ENCODE measurements at places on chromosomes 6 and 20.

DNA sequence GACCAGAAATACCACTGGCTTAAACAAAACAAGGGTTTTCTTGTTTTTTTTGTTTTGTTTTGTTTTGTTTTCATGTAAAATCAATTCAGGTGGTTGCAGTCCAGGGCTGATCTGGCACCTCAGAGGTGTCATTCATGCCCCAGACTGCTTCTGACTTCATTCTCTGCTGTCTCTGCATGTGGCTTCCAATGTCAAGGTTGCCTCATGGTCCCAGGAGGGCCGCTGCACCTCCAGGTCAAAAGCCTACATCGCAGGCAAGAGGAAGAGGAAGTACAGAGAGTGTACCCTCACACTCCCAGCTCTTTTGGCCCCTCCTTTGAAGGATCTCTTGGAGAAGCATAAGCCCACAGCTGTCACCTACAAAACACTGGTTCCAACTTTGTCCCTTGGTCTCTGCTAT lies 1.4 kb upstream of the BTN3A1 start:
- no peak for DNase-seq

DNA sequence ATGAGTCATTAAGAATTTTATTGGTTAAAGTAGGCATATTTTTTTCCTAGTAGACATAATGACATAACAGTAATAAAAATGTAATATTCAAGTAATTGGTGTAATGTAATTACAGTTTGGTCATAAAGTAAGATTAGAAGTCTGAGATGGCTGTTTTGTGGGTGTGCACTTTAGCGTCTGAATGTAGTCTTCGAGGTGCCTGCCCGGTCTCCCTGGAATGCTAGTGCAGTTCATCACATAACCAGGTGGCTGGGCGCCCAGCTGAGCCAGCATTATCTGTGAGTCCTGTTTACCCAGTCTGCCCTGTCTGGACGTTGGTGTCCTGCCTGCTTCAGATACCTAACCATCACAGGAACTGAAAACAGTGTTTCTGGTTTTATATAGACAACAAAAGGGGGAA lies 419.1 kb downstream of the CDC5L start:
- no peak for DNase-seq

GRCh38 chr6:8057263-8057662 lies 6.9 kb downstream of the BLOC1S5 start:
- no peak for DNase-seq

DNA sequence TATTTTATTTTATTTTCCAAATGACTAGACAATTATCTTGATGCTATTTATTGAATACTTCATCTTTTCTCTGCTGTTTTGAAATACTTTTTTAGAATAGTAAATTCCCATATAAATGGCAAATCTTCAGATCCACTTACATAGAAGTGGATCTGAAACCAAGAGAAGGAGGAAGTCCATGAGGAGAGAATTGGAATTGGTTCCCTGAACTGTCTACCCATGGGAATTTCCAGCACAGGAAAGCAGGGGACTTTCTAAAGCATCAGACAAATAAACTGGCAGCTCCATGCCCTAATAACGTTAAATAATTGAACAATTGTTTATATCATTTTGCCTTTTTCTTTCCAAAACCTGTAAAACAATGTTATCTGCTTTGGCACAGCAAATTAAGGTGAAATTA lies 47.1 kb upstream of the PNRC1 start:
- DNase-seq: no peak

GRCh38 chr6:80376411-80376810 lies 269.9 kb downstream of the BCKDHB start:
- no peak for DNase-seq

- DNase-seq: no peak
Observed at GRCh38 chr6:155786528-155786927, 330.9 kb upstream of the NOX3 start.

DNA sequence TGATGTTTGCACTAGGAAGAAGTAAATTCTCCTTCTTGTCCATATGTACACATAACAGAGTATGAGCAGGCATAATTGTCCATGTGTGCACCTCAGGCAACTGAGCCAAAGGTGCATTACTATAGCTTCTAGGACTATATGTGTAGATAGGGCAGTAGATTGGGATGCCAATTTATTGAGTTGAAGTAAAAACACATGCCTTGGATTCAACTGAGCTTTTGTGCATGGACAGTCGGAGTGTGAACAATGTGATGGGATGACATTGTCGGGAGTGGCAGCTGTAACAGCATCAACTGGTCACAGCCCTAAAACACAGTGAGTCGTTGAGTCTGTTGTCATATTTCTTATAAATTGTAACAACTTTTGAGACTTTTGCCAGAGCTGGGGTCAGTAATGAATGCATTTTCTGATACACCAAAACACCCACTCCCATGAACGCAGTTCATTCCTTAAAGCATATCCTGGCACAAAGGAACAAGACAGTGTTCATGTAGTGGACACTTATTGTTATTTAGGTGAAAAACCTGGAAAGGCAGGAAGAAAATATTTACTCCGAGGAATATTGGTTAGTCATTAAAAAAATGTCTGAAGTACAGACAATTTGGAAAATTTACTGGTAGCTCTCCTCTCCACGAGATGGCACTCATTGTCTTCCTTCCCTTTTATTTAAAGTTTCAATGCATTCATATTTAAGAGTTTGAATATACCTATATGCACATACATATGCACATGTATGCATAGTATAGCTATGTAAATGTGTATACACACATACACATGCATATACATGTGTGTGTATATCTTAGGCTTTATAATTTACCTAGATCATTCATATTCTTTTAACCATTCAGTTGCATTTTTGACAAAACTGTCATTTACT lies 302.0 kb upstream of the STXBP5 start:
- no peak for DNase-seq

GRCh38 chr20:58246346-58246745 lies 17.9 kb upstream of the ANKRD60 start:
- no peak for DNase-seq

DNA sequence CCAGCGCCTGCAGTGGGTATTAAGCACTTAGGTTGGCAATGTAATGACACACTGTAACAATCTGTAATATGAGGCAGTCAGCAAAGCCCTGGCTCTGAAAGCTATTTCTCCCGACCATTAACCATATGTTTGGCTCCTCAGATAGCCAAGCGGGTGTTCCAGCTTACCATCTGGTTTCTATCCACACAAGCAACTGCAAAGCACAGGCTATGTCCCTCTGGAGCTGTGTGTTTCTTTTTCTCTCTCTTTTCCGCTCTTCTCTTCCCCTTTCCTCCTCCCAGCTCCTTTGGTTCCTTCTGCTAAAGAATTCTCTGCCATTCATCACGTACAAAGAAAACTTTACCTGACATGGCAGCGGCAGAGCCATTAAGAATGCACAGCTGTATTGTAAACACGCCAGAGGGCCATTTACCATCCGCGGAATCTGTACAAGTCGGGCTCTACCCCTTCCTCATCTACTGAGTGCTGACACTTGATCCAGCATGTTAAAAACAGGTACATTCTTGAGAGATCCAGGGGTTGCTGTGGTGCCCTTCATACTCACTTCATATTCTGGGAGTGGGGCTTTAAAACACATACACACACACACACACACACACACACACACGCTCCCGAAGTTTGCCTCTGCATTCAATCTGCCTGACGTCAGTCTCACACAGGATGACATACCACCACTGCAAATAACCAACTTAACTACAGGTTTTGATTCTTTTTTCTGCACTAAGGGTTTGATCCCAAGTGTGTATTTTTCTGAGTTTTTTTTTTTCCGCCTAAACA lies 77.2 kb downstream of the BACH2 start:
- peak; percentile 80 for DNase-seq

- no peak for DNase-seq
Observed at GRCh38 chr20:22909436-22909835, 125.7 kb upstream of the SSTR4 start.

GRCh38 chr20:5796331-5797040 lies 46.3 kb downstream of the SHLD1 start:
- no peak for DNase-seq

- no peak for DNase-seq
Observed at GRCh38 chr6:31476515-31477139, 21.3 kb upstream of the MICB start.

GRCh38 chr6:110013386-110013785 lies 35.3 kb downstream of the GPR6 start:
- no peak for DNase-seq

GRCh38 chr6:64170316-64170715 lies 534.7 kb downstream of the PHF3 start:
- DNase-seq: peak; percentile 61

- DNase-seq: no peak
Observed at GRCh38 chr20:35353646-35354045, 58.1 kb downstream of the UQCC1 start.

DNA sequence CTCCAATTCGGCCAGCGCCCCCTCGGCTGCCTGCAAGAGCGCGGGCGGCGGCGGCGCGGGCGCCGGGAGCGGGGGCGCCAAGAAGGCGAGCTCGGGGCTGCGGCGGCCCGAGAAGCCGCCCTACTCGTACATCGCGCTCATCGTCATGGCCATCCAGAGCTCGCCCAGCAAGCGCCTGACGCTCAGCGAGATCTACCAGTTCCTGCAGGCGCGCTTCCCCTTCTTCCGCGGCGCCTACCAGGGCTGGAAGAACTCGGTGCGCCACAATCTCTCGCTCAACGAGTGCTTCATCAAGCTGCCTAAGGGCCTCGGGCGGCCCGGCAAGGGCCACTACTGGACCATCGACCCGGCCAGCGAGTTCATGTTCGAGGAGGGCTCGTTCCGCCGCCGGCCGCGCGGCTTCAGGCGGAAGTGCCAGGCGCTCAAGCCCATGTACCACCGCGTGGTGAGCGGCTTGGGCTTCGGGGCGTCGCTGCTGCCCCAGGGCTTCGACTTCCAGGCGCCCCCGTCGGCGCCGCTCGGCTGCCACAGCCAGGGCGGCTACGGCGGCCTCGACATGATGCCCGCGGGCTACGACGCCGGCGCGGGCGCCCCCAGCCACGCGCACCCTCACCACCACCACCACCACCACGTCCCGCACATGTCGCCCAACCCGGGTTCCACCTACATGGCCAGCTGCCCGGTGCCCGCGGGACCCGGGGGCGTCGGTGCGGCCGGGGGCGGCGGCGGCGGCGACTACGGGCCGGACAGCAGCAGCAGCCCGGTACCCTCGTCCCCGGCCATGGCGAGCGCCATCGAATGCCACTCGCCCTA lies 963 bp downstream of the FOXF2 start:
- no peak for DNase-seq

- DNase-seq: peak; percentile 95
Observed at GRCh38 chr6:35731414-35731735, 5.5 kb upstream of the ARMC12 start.

DNA sequence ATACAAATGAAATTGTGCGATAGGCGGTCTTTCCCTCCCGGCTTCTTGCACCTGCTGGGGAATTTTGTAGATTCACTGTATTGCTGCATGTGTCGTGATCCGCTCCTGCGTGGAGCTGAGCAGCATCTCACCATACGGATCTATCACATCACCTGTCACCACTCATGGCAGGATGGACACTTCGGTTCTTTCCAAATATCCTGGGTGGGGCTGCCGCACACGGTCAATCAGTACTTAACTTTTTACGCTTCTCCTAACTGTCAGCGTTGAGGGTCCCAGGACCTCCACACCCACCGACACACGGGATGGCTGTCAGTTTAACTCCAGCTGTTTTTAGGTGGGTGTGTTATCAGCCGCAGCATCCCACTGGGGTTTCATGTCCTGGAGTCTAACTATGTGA lies 19.2 kb downstream of the TAF4 start:
- no peak for DNase-seq

DNA sequence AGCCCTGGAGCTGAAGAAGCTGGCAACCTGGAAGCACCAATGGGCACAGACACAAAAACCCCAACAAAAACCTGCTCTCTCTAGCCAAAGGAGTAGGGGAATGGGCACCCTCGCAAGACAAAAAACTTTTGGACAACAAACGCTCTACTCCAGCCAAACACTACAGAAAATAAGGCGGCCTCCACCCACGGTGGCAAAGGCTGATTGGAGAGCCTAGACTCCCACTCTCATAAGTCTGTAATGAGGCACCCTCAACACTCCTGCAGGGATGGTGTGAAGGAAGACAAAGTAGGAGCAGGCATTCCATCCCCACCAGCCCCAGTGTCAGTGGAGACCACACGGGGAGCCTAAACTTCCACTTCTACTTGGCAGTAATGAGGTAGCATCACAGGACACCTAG lies 8.8 kb downstream of the TTI1 start:
- DNase-seq: no peak

DNA sequence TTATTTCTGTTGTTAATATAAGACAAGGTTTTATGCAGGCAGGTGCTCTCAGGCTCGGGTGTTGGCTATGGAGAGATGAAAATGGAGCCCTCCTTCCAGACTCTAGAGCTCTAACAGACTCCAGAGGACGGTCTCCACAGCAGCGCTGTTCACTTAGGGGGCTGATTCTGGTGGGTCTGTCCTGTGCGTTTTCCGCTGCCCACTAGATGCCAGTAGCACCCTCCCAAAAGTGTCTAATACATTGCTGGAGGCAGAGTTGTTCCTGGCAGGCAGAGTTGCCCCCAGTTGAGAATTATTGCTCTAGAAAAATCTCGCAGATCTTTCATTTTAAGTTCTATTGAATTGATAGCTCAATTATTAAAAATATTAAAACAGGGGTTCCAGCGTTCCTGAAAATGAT lies 109.9 kb downstream of the MAP3K4 start:
- DNase-seq: peak; percentile 6

All from SK-N-DZ (cell line).